ENCODE measurements at places on chromosomes 3 and 15.

GRCh38 chr3:67647390-67647878 lies 7.0 kb downstream of the SUCLG2 start:
- DNase-seq = peak; percentile 79

DNA sequence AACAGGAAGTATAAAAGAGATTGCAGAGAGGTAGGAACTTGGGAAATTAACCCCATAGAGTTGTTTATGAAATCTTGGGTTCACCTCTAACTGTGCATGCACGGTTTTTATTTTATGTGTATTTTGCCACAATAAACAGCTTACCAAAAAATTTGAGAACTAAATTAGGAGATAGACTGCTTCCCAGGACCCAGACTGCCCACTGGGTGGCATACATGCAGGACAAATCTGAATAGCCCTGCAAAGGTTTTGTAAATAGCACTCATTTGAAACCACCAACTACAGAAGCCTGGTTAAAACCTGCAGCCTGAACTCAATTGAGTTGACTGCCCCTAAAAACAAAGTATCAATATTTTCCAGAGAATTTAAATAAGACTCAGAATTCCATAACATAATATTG lies 96.4 kb upstream of the SLCO2A1 start:
- no peak for DNase-seq

GRCh38 chr15:78660584-78660983 lies 19.6 kb upstream of the CHRNB4 start:
- no peak for DNase-seq

DNA sequence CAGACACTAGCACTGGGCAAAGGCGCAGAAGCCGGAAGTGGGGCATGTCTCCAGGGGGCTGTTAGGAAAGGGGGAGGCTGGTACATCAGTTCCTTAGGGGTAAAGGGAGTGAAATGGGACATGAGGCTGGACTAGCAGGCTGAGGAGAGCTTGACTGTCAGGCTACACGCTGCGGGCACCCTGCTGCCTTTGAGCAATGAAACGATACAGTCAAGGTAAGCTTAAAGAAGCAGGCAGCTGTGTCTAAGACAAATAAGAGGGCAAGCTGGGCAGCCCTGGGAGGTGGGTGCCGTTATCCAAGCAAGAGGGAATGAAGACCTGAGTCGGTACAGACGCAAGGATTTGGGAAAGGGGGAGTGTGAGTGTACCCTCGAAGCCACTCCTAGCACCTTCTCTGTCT lies 51.0 kb upstream of the DCLK3 start:
- DNase-seq = no peak

DNA sequence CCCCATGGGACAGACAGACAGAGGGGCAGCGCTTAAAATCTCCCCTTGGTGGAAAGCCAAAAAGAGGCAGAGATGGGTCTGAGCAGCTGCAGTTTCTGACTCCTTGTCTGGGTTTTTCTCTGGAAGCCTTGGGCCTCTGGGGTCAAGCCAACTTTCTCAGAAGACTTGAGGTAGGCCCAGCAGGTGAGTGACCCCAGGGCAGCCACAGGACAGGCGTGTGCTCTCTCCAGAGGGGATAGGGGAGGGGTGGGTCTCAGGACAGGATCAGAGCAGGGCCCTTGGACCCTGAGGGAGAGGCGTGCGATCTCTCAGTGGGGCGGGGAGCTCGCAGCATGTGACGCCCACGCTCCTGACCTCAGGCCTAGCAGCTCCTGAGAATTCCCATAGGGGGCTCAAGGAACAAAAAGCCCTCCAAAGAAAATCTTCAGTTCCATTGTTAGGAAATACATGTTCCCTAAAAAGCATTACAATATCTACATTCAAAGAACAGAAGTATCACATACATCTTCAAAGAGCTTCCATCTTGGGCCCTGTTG lies 34.6 kb upstream of the DUSP7 start:
- DNase-seq = no peak

GRCh38 chr3:150384296-150385212 lies 23.5 kb upstream of the TSC22D2 start:
- DNase-seq = no peak

GRCh38 chr3:87756616-87757015 lies 302.2 kb downstream of the CGGBP1 start:
- no peak for DNase-seq

- DNase-seq = no peak
These were observed 617.5 kb upstream of the CCDC54 start for GRCh38 chr3:106759731-106760130.

GRCh38 chr3:14787630-14788029 lies 31.1 kb upstream of the FGD5 start:
- no peak for DNase-seq

- peak; percentile 29 for DNase-seq
These were observed 36.2 kb downstream of the FAM174B start for GRCh38 chr15:92619145-92620101.

- DNase-seq = no peak
These were observed 2.7 kb upstream of the CSK start for GRCh38 chr15:74779162-74779648.

DNA sequence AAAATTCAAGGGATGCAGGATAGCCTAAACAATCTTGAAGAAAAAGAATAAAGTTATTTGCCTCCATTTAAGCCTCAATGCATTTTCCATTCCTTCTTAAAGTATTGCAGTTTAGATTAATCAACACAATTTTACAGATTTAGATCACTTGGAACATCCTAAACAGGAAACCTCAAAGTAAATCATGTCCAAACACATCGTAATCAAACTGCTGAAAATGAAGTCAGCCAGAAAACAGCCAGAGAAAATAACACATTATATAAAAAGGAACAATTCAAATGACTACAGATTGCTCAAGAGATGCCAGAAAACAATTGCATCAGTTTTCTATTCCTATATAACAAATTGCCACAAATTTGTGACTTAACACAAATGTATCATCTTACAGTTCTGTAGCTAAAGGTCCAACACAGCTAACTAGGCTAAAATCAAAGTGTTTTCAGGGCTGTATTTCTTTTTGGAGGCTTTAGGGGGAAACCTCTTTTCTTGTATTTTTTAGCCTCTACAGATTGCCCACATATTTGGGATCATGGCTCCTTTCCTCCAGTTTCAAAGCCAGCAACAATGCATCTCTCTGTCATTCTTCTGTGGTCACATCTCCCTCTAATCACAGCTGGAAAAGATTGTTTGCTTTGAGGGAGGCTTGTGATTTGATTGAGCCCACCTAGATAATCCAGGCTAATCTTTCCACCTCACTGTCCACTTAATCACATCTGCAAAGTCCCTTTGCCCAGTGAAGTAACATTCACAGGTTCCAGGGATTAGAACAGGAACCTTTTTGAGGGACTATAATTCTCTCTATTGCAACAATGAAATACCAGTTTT lies 543.3 kb upstream of the UBE2E2 start:
- DNase-seq = no peak

DNA sequence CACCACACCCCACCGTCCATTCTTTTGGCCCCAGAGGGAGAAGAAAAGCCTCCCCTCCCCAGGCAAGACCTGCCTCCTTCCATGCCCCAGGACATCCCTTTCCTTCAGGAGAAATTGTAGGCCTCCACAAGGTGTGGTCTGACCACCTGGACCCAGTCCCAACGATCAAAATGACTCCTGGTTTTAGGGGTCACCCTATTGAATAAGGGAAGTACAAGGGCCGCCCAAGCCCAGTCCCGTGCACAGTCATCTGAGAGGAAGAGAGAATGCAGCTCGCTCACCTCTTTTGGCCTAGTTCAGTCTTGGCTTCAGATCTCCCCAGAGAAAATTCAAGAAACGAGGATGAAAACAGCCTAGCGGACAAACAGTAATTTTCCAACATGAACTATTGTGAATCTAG lies 249.1 kb downstream of the UACA start:
- no peak for DNase-seq

DNA sequence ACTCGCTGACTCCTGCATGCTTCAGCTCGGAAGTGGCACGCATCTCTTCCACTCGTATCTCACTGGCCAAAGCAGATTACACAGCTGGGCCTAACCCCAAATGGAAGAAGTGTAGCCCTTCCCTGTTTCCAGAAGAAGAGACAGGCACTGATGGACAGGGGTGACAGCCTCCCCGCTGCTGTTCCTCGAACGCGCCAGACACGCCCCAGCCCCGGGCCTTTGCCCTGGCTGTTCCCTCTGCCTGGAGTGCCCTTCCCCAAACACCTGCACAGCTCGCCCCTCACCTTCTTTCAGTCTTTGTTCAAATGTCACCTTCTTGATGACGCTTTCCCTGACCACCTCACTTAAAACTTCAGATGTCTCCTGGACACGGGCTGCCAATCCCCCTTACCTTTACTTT lies 26.0 kb upstream of the CYP11A1 start:
- DNase-seq = no peak

DNA sequence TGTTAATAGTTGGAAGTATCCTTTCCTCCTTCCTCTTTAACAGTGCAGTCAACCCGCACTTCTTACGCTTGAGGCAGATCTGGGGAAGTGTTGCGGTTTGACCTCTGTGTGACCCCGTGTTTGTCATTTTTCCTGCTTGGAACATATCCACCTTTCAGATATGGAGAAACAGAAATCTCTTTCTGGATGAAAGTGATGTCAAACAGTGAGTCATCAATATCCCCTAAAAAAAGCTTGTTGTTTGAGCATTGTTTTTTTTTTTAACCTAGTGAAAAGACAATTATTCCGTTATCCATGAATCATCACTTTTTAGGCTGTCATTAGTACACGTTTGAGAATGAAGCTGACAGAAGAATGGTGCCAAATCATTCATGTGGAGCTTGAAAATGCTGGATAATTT lies 293.7 kb downstream of the ARPP21 start:
- DNase-seq = peak; percentile 20

DNA sequence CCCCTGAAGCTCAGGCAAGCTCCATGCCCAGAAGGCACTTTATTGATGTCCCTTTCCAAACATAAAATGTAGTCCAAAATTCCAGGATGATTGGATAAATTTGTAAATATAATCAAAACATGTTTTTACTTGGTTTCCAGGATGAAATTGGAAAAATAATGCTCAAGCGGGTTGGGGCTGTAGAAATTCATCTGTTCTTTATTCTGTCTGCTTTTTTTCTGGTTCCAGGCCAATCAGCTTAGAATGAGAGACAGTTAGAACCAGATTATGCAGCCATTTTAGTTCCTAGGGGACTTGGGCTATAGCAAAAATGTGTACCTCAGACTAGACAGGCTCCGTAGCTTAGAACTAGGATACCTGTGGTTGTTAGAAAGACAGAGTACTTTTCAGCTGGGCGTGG lies 450.8 kb downstream of the MCTP2 start:
- no peak for DNase-seq

- DNase-seq = peak; percentile 63
These were observed 28.4 kb downstream of the P3H2 start for GRCh38 chr3:190092250-190092649.

DNA sequence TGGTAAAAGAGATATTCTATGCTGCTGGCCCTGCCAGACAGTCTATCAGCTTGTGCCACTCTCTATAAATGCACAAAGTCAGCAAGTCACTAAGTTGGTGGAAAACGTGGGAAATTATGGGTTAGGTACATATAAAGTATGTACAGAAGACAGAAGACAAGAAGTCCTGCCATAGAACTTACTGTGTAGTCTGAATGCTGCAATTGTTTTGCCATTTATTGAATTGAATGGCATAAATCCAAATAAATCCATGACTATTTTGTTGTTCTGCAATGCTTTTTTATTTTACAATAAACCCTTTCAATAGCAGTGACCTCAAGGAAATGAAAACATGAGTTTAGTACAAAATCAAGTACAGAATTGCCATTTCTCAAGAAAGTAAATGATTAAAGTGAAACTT lies 34.1 kb upstream of the TM4SF1 start:
- DNase-seq = no peak

DNA sequence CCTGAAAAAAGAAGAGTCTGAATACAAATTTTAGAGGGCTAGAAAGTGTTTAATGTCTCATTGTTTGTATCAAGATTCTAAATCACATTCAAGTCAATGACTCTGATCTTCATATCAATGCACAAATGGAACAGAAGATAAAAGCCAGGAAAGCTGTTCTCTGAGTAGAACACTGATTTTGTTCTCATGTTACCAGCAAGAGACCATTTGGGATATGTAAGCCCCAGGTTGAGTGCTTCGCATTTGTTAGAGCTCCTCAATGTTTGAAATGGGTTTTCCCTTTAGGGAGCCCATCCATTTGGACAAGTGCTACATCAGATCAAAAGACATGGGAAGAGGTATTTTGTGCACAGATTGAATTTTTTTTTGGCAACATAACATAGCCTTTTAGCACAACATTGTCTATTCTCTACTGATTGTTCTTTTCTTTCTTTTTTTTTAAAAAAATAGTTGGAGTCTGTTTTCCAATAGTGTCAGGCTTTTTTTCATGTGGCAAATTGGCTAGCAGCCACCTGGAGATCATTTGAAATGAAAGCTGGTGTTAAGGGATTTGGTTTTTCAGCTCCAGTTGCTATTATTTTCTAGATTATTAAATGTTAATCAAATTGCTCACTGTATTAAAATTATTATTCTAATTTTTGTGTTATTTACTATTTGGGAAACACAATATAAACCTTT lies 74.5 kb upstream of the ZPLD1 start:
- no peak for DNase-seq

- peak; percentile 27 for DNase-seq
These were observed 59.4 kb upstream of the XRN1 start for GRCh38 chr3:142507241-142507640.

DNA sequence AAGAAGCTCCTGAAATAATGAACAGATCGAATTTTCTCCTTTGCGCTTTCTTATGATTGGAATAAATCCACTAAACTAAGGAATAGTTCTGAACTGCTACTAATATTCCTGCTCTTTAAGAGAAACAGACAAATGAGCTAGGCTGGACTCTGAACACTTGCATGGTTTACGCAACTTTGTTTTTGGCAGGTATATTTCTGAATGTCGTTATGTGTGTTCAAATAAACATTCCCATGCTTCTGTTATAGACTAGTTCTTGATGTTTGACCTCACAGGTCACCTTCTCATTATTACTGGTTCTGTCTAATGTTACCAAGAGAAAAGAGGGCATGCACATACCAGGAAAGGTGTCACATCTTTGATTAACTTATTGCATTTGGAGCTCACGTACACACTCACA lies 418.2 kb downstream of the EPHB1 start:
- no peak for DNase-seq

- DNase-seq = no peak
These were observed 208.3 kb upstream of the RBMS3 start for GRCh38 chr3:29072611-29073010.

- DNase-seq = no peak
These were observed 255.5 kb downstream of the UACA start for GRCh38 chr15:70507772-70508371.

GRCh38 chr3:155416500-155417118 lies 123.1 kb upstream of the STRIT1 start:
- DNase-seq = peak; percentile 55

- no peak for DNase-seq
These were observed 6.4 kb downstream of the TEX9 start for GRCh38 chr15:56371495-56372147.

- DNase-seq = no peak
These were observed 354.5 kb downstream of the OCA2 start for GRCh38 chr15:27744641-27745040.

Measured in GM03348 (cell line).